ENCODE measurements at places on chromosomes 2 and 18. TPM values are rescaled to one million over a fixed set of nuclear protein-coding genes. Genes with fewer than 3 reads are reported as not detected.

LOXHD1 gene
- total RNA-seq = not detected

DNA sequence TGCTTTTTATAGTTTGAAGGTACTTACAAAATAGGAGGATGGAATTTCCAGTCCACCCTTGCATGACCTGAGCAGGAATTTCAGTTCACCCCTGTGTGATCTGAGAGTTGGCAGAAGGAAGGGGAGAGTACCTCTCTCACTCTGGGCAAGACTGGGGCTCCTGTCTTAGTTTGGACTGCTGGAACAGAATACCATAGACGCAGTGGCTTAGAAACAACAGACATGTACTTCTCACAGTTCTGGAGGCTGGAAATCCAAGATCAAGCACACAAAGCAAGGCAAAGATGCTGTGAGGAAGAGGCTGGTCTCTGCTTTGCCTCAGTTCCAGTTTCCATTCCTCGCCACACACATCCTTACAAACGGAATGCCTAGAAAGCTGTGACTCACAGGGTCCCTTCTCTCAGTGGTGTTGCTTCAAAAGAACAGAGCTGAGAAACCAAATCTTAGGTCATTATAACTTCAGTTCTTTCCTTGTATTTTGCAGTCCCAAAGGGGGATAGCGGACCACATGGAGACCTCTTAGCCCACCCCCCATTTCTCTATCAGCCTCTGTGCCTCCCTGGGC lies 108.8 kb upstream of the HAAO start:
- DNase-seq = no peak

- DNase-seq = no peak
These were observed 154.8 kb upstream of the ID2 start for GRCh38 chr2:8527031-8527430.

IL36A gene
- not detected for total RNA-seq

DNA sequence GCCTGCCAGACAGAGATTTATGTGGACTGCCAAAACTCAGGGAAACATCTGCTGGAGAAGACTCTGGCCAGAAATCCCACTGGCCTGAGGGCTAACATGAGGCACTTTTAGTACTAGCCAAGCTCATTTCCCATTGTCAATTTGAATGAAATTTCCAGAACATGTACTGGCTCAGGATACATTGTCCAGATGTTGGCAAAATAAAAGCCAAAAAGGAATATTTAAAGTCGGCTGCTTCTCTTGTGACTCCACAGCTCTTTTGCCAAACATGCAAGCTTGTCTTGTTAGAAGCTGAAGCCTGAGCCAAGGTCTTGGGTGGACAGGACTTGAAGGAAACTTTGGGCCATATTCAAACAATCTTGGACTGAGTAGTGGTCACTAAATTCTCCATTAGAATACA lies 215.5 kb downstream of the NCKAP5 start:
- no peak for DNase-seq

- peak; percentile 91 for DNase-seq
These were observed at the start of gene ATG16L1 for GRCh38 chr2:233251306-233252116. Gene ATG16L1 (plus strand): TSS chr2:233251673. CDS start chr2:233251828, 155 bp downstream.

DNA sequence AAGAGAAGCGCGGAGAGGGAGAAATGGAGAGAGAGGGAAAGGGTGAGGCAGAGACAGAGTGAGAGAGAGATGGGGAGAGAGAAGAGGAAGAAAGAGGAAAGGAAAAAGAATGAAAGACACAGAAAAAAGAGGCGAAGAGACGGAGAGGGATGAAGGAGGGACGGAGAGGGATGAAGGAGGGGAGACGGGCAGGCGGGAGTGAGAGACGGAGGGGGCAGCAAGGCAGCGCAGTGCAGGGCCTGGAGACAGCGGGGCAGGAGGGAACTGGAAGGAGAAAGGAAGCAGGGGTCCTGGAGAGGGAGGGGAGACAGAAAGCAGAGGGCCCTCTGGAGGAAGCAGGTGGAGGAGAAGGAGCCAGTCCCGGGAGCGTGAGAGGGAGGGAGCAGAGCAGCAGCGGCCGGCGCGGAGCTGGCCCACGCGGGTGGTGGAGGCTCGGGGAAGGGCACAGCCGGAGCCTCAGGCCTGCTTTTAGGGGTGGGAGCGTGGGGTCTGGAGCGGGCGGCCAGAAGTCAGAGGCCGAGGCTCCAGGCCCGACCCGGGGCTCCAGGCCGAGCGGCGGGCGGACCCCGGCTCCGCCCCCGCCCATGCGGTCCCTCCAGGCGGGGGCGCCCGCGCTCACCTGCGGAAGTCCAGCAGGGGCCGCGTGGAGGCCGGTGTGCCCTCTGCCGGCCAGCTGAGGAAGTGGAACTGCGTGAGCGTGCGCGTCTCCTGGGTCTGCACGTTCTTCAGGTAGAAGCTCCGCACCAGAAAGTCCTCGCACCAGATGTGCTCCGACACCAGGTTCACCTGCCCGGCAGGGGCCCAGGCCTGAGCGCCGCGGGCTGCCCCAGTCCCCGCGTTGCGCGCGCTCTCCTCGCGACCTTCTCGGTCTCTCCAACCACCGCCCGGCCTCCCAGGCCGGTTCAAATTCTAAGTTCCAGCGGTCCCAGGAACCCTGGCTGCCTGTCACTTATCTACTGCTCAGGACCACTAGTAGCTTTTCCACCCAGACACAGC lies 14.5 kb downstream of the PTPRN start:
- DNase-seq = peak; percentile 79

DNA sequence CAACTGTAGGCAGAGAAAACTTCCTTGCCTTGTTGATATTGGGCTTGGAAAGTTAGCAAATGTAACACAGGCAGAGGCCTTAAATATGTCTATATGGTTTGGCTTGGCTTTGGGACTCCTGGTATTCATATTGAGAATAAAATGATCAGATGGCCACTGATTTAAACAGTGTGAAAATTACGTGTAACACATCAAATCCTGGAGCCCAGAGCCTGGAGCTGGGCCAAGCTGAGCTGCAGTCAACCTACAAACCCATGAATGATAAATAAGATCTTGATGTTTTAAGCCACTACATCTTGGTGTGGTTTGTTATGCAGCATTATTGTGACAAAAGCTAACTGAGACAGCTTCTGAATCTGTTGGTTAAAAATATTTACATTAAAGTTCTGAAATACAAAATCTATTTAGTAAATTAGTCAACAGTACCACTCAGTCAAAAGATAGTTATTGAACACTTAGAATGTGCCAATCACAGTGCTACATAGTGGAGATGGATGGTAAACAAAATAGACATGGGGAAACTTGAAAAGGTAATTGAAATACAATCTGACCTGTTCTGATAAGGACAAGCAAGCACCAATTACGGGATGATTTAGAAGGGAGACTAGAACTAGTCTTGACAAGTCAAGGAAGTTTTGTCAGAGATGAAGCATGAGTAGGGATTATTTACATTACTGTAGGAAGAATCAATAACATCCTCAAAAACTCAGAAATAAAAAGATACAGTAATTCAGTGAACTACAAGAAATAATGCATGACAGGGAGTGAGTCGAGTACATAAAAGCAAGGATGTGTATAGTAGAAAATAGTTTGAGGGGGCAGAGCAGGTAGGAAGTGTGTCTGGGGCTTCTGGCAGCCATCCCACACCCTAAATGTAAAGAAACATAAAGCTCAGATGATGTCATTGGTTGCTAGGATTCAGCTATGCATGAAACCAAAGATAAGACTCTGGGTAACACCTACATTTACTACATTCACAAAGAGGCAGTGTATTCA lies 157.7 kb downstream of the HNMT start:
- DNase-seq = no peak

- no peak for DNase-seq
These were observed 75.3 kb upstream of the EPC2 start for GRCh38 chr2:148569221-148569620.

DNA sequence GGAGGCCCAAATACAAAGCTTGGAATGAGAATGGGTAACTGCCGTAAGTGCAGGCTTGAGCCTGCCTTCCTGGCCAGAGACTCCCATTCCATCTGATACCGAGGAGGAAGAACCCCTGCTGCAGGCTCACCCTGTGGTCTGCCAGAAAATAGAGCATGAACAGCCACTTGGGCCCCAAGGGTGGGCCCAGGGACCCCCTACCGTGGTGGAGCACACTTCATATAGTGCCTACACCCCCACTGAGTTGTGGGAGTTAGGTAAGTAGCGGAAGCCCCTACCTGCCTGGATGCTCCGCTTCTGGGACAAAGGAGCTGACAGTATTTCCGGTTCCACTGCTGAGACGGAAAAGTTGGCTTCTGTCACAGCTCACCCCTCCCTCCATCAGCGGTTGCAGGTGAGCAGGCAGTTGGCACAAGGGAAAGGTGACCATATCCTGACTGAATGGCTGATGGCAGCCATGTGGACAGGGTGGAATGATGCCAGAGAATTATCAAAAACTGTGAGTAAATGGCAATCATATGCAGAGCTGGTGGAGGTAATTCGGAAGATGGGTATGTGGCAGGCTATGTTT lies 11.5 kb upstream of the C2orf42 start:
- DNase-seq = no peak

DNA sequence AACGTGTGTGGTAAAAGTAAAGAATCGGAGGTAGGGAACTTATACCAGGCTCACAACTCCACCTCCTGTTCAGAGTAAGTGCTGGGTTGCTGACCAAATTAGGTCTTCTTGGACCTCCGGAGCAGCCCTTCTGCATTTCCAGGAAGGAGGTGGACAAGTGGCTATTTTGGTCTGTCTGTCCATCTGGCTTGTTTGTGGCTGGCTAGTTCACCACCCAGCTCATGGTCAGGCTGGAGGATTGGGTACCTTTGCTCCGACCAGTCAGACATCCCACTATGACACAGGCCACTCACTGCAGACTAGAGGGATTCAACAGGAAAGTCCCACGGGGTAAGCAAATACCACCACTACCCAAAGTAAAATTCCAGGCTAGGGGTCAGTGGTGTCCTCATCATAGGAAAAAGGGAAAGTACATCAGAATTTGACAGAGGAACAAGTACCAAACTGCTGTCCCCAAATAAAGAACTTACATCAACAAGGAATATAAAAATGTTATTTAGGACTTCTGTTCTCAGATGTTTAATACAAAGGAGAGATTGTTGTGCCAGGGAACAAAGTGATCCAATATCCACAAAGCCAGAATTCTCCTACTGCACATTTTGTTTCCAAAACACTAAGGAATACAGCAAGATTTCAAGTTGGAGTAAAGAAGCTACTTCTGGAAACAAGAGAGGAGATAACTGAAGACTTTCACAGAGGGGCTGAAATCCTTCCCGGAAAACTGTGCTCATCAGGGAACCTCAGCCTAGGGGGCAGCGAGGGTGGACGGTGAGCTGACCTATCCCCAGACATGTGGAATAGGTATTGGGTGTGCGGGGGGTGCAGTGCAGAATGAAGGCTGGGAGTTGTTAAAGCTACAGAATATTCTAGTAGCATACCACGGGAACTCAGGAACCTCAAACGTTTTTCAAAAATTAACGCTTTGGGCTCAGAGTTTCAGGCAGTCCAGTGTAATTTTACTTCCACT lies 56.9 kb downstream of the BCL2 start:
- DNase-seq = no peak

DNA sequence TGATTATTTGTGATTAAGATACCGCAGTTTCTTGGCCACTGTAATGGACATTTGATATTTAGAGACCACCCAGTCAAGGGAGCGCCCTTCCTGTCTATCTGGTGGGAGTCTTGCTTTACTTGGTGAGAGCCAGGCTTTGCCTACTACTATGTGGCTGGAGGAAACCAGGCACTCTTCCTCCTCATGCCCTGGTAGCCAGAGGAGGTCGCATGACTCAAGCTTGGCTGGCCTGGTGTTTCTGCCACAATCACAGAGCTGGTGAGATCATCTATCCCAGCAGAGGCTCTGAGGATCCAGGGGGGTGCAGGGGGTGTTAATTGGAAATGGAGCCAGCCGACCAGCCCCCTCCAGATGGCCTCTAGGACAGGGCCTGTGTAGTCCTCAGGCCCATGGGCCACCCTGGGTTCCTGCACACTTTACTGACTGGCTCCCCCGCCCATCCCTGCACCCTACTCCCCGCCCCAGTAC lies 46.8 kb upstream of the BIN1 start:
- DNase-seq = no peak

DNA sequence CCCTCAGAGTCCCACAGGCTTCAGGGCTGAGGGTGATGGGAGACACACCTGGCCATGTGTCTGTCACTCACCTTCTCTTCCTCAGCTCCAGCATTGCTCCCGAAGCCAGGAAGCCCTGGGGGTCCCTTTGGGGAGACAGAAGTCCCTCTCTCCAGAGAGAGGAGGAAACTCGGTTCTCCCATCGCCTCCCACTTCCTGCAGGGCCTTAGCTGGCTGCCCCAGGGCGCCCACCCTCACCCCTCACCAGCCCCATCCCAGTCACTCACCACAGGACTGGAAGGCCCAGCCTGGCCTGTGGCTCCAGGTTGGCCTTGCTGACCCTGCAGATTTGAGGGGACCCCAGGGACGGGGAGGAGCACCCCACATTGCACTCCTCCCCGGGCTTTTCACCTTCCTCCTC lies 2.7 kb upstream of the RAB6D start:
- no peak for DNase-seq
